ENCODE measurements at places on chromosomes 6 and 20. TPM values are rescaled to one million over a fixed set of nuclear protein-coding genes. Genes with fewer than 3 reads are reported as not detected.
A peak's percentile ranks its signal among the peaks of the same experiment; 100 is the strongest.

DNA sequence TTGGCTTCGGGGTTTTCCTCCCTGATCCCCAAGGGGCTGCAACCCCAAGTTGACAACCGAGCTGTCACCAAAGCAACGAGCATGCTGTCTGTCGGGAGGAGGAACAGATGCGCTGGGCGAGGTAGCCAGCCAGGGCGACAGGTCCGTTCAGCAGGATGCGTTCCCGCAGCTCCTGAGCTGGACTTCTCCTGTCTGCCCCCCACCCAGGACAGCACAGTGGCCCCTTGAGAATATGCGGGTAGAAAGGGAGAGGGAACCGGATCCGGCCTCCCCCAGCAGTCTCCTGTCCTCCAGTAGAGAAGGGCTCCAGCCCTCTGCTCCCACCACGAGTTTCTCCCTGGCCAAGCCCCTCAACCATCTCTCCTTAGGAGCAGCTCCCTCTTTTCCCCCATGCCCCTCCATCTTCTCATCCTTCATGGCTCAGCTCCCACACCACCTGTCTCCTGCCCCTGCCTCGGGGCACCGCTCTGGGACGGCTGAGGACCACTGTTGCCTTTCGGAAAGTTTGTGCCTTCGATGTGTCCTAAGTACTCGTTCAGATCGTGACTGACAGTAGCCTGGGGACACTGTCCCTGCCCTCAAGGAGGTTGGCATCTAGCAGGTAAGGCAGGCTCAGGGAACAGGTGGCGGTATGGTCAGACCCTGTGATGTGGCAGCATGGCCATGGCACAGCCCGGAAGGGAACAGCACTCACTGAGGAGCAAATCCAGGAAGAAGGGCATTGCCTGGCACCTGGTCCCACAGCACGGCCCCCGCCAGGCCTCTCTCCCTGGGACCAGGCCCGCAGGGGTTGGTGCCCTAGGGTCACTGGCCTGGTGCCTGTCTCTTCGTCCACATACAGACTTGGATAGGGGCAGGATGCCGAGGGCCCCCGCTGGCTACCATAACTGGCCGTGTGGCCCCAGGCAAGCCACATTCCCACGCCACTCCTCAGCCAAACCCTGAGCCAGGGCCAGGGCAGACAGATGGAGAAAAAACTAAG, 96.3 kb downstream of the ASXL1 start:
- no peak for DNase-seq
- H3K4me3 ChIP-seq = no peak overlapping the region
- no peaks in the 10 kb centered on the region for H3K27me3 ChIP-seq
- H3K36me3 ChIP-seq = no peaks in the 10 kb centered on the region
- H3K27ac ChIP-seq = no peak overlapping the region

DNA sequence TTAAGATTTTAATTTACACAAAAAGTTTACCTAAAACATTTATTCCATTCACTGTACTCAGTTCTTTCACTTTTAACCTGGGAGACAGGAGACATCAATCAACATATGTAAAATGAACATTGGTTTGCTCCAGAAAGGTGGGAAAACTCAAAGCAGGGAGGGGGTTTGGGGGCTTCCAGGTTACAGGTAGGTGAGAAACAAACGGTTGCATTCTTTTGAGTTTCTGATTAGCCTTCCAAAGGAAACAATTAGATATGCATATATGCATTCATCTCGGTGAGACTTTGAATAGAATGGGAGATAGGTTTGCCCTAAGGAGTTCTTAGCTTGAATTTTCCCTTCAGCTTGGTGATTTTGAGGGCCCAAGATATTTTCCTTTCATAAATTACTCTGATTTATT, 38.2 kb upstream of the HDAC2 start:
- no peaks in the 10 kb centered on the region for H3K36me3 ChIP-seq
- H3K27me3 ChIP-seq = no peaks in the 10 kb centered on the region
- no peak overlapping the region for H3K27ac ChIP-seq
- H3K4me3 ChIP-seq = no peak overlapping the region
- DNase-seq = no peak
- H3K4me1 ChIP-seq = no peaks in the 10 kb centered on the region

The CST5 gene
- not detected for total RNA-seq

- peak overlapping the region; percentile 25 for H3K4me3 ChIP-seq
- no peak for DNase-seq
- H3K4me1 ChIP-seq = no peaks in the 10 kb centered on the region
- no peaks in the 10 kb centered on the region for H3K36me3 ChIP-seq
- H3K27ac ChIP-seq = peak overlapping the region; percentile 32
Measured at GRCh38 chr6:31462026-31462963, 35.6 kb upstream of the MICB start.

DNA sequence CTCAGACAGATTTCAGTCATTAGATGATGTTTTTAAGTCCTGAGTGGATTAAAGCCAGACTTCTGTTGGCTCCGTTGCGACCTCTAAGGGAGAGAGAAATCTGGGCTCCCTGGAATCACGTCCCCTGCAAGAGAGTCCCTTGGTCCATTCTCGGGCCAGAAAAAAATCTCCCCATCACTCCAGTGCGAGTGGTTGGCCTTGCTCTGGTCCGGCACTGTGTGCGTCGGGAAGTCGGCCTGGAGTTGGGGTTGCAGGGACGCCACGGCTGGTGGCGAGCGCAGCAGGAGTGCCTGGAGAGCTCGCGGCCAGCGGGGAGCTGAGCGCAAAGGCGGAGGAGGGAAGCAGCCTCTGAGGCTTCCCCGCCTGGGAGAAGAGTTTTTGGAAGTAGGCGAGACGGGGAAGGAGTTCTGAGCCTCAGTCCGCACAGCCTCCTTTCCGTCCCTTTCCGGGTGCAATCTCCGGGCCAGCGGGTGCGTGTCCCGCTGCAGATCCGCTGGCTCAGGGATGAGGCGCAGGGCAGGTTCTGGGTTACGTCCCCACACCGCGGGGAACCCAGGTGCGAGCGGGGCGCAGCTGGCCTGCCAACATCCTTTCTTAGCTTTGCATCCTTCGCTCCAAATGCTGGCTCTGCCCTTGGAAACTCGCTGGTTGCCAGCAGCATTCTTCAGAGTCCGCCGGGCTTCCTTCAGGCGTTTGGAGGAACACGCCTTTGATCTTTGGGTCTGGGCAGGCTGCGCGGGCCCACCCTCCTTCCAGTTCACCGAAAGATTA, 6.8 kb downstream of the TCF21 start:
- peak overlapping the region; percentile 83 for H3K27ac ChIP-seq
- DNase-seq = peak; percentile 57
- H3K36me3 ChIP-seq = no peaks in the 10 kb centered on the region
- peak overlapping the region; percentile 29 for H3K4me3 ChIP-seq

The SLC17A4 gene
- total RNA-seq = not detected

- H3K4me3 ChIP-seq = no peak overlapping the region
- no peaks in the 10 kb centered on the region for H3K27me3 ChIP-seq
- no peaks in the 10 kb centered on the region for H3K36me3 ChIP-seq
- H3K4me1 ChIP-seq = no peaks in the 10 kb centered on the region
- no peak overlapping the region for H3K27ac ChIP-seq
Measured at GRCh38 chr6:84651583-84651982, 112.8 kb downstream of the TBX18 start.

The POPDC3 gene
- total RNA-seq = not detected

DNA sequence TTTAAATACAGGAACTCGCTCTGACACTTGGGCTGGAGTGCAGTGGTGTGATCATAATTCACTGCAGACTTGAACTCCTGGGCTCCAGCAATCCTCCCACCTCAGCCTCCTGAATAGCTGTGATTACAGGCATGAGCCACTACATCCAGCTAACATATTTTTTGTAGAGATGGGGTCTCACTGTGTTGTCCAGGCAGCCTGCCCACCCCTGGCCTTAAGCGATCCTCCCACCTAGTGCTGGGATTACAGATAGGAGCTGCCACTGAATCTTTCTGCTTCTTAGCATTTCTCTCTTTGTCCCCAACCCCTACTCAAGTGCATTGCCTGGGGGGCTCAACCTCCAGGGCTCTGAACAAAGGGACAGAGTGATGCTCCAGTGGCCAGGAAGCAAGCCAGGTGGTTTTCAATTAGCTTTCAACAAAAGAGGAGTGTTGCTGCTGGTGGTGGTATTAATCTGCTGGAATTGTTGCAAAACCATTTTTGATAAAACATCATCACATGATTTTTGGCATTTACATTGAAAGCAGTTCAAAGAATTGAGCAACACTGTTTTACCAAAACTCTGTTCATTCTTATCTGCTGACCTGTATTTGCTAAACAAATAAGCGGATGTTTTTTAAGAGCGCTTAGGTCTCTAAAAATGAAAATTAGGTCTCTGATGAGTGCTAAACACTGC, 40.4 kb upstream of the BPIFA2 start:
- no peak overlapping the region for H3K27ac ChIP-seq
- H3K4me3 ChIP-seq = no peak overlapping the region
- no peaks in the 10 kb centered on the region for H3K27me3 ChIP-seq
- no peak for DNase-seq
- H3K4me1 ChIP-seq = peaks cover 2% of the 10 kb centered on the region
- no peaks in the 10 kb centered on the region for H3K36me3 ChIP-seq

GRCh38 chr6:73515204-73515655, 5.6 kb downstream of the EEF1A1 start:
- no peaks in the 10 kb centered on the region for H3K36me3 ChIP-seq
- DNase-seq = no peak
- no peak overlapping the region for H3K4me3 ChIP-seq
- no peak overlapping the region for H3K27ac ChIP-seq
- peaks cover 1% of the 10 kb centered on the region for H3K4me1 ChIP-seq
- no peaks in the 10 kb centered on the region for H3K27me3 ChIP-seq

All from ovary (tissue), 10 donors.